CD4-positive, alpha-beta T cell treated with Interleukin-17A for 1 hour (primary cell): ENCODE measurements at places on chromosomes 2 and 18.
A peak's percentile ranks its signal among the peaks of the same experiment; 100 is the strongest.

DNA sequence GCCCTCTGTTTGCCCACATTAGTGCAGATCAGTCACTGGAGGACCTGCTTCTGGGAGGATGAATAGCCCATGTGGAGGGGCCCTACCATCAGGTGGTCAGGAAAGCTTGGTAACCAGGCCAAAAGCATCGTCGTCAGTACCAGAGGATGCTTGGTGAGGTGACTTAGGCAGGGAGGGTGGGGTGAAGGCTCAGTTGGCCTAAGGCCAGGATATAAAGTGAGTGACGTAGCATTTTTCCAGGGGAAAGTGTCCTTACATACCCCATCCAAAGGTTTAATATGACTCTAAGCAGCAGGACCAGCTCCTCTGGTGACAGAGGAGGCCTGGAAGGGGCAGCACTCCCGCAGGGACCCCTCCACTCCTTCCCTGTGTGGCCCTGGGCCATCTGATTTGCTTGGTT lies 27.7 kb upstream of the DNMT3A start:
- no peak for DNase-seq

GRCh38 chr2:95074663-95075439 lies 46.8 kb downstream of the MRPS5 start:
- peak; percentile 73 for DNase-seq

- no peak for DNase-seq
Observed at GRCh38 chr2:189265696-189266320, 86.2 kb upstream of the COL5A2 start.

- no peak for DNase-seq
Observed at GRCh38 chr2:138187221-138187620, 222.9 kb downstream of the HNMT start.

DNA sequence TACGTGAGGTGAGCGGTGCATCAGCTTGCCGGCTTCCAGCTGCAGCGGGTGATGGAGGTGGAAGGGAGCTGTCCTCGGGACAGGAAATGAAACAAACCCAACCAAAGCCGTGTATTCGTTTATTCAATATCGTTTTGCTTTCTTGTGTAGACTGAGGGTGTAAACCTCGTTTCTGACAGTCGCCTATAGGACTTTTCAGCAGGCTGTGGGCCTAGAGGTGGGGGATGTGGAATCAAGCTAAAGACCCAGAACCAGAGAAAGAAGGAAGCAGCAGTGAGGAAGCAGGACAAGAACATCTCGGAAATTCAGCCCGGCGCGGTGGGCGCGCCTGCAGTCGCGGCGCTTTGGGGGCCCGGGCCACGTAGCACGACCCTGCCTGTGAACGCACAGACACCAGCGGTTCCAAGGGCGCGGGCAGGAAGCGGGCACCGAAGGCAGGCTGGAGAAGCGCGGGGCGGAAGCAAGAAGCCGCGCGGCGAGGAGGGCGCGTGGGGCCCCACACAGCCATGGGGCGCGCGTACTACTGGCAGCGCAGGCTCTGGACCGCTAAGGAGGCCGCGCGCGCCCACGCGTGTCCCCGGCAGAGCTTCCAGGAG lies 755 bp upstream of the ATP9B start:
- DNase-seq = peak; percentile 60

DNA sequence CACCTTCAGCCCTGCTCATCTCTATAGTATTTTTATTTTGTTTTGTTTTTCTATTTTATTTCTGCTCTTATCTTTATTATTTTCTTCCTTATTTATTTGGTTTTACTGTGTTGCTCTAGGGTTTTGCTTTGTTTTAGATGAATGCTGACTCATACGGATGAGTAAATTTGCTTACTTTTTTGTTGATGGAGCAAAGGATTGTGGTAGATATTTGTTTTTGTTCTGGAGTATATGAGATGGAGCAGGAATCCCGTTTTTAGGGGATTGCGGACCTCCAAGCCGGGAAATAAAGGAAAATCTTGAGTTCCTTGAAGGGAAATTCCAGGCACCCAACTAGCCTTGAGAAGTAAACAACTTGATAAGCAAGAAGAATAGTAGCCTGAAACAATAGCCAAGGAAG lies 15.3 kb upstream of the COLEC12 start:
- no peak for DNase-seq

DNA sequence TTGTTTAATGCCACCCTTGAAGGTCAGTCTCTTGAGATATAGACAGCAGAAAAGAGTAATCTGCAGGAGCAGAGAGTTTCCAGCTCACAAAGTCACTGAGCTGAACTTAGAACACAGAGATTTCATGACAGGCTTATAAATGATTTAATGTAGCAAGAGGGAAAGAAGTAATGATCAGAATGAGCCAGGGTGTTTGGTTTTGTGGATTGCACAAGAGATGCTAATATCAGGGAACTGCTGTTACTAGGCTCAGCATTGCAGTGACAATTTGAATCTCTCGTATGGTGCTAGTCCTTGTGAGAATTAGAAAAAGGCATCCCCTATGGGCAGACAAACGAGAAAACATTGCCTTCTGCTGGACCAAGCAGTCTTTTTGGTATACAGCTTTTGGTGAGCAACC lies 61.7 kb upstream of the ITGB6 start:
- DNase-seq = no peak

- DNase-seq = no peak
Observed at GRCh38 chr2:39512434-39512935, 75.4 kb upstream of the MAP4K3 start.

GRCh38 chr2:27762951-27763906 lies 8.3 kb upstream of the MRPL33 start:
- no peak for DNase-seq

DNA sequence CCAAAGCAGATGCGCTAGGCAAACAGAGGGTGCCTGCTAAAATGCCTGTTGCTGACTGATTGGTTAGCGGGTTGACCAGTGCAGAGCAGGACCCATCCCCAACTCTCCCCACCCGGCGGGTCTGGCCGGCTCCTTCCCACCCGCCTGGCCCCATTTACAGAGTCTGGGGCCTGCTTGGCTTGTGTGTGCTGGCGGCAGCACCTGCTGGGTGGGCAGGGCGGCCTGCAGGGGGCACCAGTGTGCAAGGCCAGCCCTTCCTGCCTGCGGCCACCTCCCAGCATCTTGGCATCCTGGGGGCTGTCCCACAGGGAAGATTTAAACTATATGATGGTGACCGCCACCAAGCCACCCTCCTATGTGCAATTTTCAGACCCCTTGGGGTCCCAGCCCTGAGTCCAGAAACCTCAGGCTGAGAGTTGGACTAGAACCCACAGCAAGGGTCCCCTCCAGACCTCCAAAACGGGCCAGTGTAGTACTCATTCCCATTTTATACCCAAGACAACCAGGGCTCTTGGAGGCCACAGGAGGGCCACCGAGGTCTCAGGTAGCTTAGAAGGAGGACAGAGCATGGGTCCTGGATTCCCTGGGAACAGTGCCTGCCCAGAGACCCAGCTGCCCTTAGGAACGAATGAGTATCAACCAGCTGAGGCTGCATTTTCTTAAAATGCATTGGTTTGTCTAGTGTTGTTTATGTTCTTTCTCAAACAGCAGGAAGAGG lies 173.6 kb downstream of the SMAD7 start:
- DNase-seq = peak; percentile 71

GRCh38 chr18:69996951-69997798 lies 49.5 kb upstream of the CD226 start:
- DNase-seq = no peak

GRCh38 chr2:200319548-200320337 lies 13.2 kb downstream of the SPATS2L start:
- no peak for DNase-seq

DNA sequence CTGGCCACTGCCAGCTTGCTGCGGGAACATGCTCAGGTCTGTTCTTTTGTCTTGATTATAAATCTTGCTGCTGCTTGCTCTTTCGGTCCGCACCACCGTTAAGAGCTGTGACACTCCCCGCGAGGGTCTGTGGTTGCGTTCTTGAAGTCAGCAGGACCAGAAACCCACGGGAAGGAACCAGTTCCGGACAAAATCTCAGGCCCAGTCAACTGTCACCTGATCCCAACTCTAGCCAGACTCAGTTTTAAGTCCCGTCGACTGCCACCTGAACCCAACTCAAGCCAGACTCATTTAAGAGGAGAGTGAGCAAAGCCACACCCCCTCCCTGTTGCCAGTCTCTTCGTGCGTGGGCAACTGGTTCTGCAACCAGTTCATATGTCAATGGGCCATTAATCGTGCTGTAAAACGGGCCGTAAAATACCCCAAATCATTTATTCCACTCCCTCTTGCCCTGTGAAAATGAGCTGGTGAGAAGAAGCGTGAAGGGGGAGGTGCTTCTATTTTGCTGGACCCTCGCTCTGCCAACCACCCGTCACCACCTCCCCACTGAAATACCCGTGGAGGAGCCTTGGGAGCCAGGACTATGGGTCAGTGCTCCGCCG lies 224.3 kb downstream of the NDUFA10 start:
- DNase-seq = no peak

- DNase-seq = peak; percentile 71
Observed at GRCh38 chr2:240557808-240558207, at the start of gene ANKMY1. ANKMY1 (minus strand) TSS chr2:240557988; CDS start chr2:240557335, 653 bp downstream.

DNA sequence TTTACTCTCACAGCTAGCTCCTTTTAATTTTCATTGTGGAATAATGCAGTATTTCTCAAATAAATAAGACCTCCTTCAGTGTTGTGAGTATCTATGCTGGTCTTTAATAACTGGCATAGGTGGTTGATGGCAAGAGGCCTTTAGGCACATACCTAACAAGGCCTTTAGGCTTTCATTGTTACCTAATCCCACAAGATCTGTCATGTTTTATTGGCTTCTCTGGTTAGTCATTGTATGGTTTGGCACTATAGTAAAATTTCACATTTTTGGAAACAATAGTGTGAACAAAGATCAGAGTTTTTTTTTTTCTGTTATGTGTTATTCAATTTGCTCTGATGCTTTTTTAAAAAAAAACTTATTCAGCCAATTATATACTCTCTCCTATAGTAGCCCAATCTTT lies 89.8 kb upstream of the NEUROD1 start:
- DNase-seq = no peak

GRCh38 chr2:234970099-234970440 lies 18.3 kb downstream of the SH3BP4 start:
- DNase-seq = no peak

DNA sequence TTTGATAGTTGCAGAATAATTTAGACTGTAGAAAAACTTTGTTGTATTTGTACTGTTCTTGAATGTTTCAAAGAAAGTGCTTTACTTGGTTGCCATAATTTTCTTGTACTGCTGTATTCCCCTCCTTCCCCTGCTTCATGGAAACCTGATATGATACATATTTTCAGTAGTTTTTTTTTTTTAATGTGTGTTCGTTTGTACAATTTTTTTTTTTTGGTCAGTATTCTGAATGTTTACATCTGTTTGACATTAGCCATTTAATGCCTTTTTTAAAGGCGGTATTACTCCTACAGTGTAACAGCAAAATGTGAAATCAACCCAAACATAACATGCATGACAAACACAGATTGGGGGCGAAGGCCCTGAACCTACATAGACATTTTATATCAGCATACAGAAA lies 172.3 kb downstream of the ASXL3 start:
- no peak for DNase-seq

DNA sequence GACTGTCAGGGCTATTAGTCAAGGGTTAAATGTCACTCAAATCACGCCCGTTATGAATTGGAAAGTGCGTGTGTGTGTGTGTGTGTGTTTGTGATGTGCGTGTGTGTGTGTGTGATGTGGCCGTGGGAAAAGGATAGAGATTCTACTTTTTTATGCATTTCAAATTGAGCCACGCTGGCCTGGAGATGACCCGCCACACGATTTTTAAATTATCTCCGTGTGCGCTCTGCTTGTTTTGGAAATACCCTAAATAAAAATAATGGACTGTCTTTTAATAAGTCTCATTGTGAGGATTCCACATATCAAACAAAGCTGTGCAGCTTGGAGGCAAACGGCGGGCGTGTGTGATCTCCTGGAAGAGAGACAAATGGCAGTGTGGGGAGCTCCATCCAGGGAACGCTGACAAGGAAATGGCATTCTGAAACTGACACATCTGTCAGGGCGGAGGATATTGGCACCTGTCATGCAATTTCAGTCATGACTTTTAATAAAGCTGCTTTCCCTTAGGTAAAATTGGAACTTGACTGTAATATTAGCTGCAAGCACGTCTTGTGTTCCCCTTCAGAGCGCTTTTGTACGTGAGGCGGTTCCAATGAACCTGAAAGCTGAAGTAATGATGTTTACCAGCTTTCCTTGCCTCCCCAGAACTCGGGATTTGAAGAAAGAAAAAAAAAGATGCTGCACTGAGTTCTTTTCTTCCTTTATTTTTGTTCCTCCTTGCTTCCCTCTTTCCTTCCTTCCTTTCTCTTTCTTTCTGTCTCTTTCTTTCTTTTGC lies 381.8 kb upstream of the SMIM21 start:
- no peak for DNase-seq

- no peak for DNase-seq
Observed at GRCh38 chr18:67776929-67777328, 260.4 kb upstream of the DSEL start.

DNA sequence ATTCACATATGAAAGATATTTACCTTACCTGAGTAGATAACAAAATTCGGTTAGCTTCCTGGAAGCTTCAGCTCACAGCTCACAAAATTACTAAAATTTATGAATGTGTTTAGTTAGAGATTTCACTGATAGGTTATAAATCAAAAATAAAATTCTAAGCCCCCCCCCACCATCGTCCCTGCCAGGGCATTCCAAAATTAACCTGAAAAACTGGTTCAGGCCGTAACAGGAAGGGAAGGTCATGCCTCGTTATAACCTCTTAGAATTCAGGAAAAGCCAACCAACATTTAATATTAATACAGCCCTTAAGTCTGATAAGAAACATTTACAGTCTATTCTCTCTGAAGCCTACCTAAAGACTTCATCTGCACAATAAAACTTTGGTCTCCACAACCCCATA lies 48.9 kb downstream of the COX7A2L start:
- DNase-seq = no peak

DNA sequence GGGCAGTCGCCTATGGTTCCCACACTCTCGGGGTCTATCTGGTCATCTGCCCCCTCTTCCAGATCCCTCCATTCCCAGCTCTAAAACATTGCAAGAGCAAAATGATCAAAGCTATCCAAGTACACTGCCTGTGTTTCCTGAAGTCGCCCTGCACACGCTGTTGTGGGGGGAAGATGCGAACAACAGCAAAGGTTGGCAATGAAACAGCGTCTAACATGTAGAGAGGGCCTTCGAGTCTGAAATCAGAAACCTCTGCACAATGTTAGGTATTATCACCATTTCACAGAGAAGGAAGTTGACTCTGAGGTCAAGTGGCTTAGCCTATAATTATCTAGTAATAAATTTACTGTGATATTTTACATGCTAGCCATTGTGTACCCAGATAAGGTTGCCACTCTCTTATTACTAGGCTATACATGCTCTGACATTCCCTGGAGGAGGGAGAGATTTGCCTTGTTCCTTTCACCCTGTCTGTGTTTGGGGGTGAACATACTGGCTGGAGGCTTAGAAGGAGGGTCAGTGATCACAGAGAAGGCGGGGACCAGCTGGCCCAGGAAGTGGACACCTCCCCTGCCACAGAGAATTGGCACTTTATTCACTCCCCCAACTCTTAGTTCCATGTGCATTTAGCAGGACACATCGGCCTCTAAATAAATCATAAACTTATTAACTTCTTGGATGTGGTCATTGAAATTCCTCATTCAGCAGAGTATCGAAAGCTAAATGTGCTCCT lies 36.8 kb downstream of the KCTD1 start:
- no peak for DNase-seq

- DNase-seq = no peak
Observed at GRCh38 chr2:125418483-125418882, 1237.5 kb upstream of the GYPC start.
